Right renal pelvis (tissue), 4 donors: ENCODE measurements at places on chromosomes 12 and 14.

GRCh38 chr12:40505327-40505726 lies 186.9 kb upstream of the CNTN1 start:
- no peak for DNase-seq

GRCh38 chr14:79161571-79161970 lies 991.4 kb downstream of the NRXN3 start:
- DNase-seq: peak; percentile 46

- DNase-seq: no peak
Measured at GRCh38 chr12:6606331-6607131, 648 bp downstream of the CHD4 start.

GRCh38 chr14:71529848-71530247 lies 402.4 kb upstream of the RGS6 start:
- DNase-seq: no peak

GRCh38 chr12:51240971-51241370 lies 2.3 kb downstream of the DAZAP2 start:
- DNase-seq: no peak

GRCh38 chr14:102518063-102518648 lies 8.6 kb upstream of the ANKRD9 start:
- no peak for DNase-seq

- DNase-seq: no peak
Measured at GRCh38 chr12:1205512-1206060, 214.6 kb downstream of the ERC1 start.

DNA sequence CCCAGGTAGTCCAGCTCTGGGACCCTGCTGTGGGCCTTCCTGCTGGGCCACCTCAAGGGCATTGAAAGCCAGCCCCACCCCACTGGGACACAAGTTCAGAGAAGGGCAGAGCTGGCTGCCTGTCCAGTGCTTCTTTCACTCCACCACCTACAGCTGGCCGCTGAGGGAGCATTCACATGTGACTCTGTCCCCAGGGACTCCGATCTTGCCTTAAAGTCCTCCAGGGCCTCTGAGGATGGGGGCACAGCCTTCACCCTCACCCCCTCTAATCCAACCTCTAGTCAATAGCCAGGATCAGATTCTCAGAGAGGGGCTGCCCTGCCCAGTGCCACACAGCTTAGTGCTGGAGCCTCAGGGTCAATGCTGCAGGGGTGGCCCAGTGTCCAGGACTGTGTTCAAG lies 5.0 kb upstream of the CYP46A1 start:
- no peak for DNase-seq

DNA sequence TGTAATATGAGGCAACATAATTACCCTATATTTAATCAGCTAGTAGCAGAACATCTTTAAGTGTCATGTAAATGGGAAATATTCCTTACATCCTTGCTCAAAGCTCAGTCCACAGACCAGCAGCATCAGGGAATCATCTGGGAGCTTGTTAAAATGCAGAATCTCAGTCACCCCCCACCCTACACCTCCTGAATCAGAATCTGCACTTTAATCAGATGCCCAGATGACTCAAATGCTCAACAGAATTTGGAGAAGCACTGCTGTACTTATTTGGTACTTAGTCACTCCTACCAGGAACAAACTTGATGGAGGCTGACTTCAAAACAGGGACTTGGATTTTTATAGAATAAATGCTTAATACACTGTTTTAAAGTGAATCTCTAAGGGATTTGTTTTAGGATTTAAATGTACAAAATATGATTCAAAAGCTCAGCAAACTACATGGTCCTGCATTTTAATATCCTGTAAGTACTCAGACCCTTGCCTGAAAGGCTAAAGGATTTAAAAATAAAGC lies 96.5 kb downstream of the ARMH4 start:
- no peak for DNase-seq

DNA sequence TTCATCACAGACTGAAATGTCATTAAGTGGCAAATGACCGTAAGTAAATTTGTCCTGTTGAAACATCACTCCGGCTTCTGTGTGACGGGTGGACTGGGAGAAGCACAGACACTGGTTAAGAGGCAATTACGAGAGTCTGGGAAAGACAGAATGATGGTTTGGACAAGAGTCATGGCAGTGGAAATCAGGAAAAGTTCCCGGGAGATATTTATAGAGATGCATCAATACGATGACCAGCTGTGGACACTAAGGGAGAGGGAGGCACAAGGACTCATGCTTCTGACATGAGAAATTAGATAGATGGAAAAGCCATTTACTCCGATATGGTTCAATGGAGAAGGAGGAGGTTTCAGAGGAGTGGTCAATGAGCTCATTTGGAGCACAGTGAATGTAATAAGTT lies 27.3 kb downstream of the CKAP4 start:
- no peak for DNase-seq
